ENCODE measurements at places on chromosomes 6 and 20.

GRCh38 chr20:14996883-14997672 is 659.7 kb upstream of the FLRT3 start:
- DNase-seq, result no peak

GRCh38 chr6:161407115-161407514 is 133.3 kb upstream of the AGPAT4 start:
- no peak for DNase-seq

DNA sequence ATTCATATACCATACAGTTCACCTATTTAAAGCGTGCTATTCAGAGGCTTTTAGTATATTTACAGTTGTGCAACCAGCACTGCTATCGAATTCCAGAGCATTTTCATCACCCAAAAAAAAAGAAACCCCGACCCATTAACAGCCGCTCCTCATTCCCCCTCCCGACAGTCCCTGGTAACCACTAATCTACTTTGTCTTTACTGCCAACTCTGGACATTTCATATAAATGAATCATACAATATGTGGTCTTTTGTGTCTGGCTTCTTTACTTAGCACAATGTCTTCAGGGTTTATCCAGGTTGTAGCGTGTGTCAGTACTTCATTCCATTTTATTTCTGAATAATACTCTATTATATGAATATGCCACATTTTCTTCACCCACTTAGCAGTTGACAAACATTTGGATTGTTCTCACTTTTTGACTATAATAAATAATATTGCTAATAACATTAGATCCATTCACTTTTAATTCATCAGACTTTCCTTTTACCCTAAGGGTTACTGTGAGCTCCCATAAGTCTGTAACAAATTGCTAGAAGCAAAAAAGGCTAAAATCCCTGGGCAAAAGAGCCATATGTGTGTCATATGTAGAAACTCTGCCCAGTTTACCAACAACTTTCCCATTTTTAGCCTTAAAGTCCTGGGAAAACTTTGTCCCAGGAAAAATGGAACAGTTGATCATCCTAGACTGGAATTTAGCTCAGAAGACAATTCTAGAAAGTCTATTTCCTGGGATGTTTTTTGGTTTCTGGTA is 23.2 kb upstream of the ROS1 start:
- no peak for DNase-seq

DNA sequence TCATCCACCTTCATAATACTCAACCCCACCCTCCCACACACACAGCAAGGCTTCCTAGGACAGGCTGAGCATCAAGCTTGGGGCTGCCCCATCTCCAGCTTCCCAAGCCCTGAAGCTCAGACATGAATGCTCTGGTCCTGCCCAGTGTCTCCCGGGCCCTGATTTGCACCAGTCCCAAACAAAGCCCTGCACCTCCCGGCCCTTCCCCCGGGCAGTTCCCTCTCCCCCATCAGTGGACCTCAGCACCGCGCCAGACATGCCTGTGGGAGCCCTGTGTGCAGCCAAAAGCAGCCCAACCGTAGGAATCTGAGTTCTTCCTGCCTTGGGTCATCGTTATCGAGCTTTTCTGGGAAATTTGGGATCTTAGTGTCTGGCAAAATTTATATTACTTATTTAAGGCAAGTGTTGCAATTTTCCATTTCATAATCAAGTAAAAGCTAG is 63.5 kb downstream of the THBS2 start:
- no peak for DNase-seq

DNA sequence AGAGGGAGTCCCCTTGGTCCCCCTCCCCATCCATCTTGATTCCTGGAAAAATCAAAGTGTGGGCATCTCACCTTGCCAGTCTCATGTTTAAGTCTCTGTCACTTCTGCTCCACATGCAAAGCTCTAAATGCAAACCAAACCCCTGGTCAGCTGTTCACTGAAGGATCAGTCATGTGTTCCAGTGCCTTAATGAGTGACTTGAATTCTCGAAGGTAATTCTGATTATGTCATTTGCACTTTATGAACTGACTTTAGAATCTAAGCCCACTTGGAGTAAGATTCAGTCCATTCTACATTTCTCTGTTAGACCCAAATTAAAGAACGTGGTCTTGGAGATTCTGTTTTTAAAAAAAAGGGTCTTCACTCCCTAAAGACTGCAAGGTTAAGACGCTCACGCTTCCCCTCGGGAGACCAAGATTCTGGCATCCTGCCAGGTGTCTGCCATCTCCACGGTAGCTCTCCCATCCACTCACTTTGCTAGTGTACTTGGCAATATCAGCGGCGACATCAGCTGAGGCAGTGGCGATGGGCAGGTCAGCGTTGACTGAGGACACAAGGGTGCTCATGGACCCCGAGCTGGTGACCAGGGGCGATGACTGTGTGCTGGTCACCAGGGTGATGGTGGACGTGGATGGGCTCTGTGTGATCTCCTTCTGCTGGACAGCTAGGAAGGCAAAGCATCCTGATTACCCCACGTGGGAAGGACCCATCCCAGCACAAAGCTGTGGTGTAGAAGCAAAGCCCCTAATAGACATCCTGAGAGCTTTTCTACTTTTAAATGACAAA is 120.5 kb downstream of the ZMYND8 start:
- DNase-seq, result no peak

GRCh38 chr6:43982084-43982625 is 145.1 kb downstream of the MRPL14 start:
- DNase-seq, result no peak

DNA sequence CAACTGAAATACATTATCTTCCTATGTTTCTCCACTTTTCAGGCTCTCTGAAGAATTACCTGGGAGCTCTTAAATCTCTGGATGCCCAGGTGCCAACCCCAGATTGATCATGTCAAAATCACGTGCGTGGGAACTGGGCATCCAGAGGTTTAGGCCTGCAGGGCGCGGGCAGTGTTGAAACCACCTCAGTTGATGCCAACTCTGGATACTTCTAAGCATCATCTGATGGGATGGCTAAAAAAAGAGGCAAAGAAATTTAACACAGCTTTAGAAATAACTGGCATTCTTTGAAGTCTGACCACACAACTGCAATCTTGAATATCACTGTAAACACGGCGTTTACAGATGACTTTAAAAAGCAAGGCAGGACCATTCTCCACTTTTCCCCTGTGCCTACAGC is 41.9 kb downstream of the PTGIS start:
- DNase-seq, result no peak

GRCh38 chr6:17817763-17818162 is 111.0 kb upstream of the NUP153 start:
- no peak for DNase-seq

DNA sequence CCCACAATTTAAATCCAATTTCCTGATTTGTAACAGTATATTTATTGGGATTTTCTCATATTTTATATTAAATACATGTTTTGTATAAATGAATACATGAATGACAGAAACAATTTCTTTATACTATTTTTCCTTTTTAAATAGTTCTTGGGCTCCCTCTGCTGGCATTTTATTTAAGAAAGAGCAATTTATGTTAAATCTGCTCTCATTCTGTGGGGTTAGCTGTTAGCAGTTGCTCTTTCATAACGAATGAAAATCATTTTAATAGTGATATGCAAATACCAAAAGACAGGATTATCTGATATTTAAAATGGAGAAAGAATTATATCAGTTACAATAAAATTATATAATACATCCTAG is 118.3 kb downstream of the RALGAPA2 start:
- no peak for DNase-seq

GRCh38 chr6:167980911-167981580 is 16.4 kb upstream of the KIF25 start:
- no peak for DNase-seq

DNA sequence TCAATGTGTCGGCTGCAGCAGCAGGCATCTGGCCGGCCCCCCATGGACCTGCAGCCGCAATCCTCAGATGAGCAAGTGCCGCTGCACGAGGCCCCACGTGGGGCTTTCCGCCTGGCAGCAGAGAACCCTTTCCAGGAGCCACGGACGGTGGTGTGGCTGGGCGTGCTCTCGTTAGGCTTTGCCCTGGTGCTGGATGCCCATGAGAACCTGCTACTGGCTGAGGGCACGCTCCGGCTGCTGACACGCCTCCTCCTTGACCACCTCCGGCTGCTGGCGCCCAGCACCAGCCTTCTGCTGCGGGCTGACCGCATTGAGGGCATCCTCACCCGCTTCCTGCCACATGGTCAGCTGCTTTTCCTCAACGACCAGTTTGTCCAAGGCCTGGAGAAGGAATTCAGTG is 3.5 kb downstream of the AP5S1 start:
- no peak for DNase-seq

GRCh38 chr20:32651537-32651936 is 22.2 kb downstream of the C20orf203 start:
- no peak for DNase-seq

- DNase-seq, result no peak
Observed at GRCh38 chr6:12950976-12951375, 234.4 kb downstream of the PHACTR1 start.

DNA sequence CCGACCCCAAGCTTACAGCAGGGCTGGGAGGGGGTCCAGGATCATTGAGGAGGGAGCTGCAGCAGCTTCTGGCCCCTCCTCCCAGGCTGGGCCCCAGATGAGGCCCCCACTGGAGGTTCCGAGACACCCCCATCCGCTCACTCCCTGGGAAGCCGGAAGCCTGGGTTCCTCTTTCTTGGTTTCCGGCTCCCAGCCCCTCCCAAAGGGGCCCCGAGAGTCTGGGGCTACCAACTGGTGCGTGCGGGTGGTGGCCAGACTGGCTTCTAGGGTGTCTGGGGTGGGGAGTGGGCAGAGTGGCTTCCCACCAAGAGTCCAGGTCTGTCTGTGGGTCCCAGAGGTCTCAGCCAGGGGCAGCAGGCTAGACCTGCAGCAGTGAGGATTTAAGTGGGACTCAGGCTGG is 2.2 kb downstream of the RGS19 start:
- DNase-seq, result no peak

DNA sequence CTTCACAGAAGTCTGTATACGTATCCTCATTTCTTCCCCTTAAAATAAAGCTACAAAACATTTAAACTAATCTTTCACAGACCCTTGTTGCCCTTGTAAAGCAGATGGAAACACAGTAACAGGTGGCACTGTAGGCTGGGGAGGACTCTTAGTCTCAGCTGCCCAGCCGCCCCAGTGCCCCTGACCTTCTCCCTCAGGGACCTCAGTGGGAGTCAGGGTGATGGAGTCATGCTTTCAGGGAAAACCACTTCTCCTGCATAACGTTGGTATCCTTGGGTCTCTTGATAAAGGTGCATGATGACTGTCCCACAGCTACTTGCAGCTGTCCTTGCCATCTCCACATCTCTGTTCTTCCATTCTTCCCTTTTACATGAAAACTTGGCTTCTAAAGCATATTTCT is 198.6 kb downstream of the CDKAL1 start:
- no peak for DNase-seq

GRCh38 chr6:5174244-5174643 is 86.5 kb downstream of the LYRM4 start:
- no peak for DNase-seq

DNA sequence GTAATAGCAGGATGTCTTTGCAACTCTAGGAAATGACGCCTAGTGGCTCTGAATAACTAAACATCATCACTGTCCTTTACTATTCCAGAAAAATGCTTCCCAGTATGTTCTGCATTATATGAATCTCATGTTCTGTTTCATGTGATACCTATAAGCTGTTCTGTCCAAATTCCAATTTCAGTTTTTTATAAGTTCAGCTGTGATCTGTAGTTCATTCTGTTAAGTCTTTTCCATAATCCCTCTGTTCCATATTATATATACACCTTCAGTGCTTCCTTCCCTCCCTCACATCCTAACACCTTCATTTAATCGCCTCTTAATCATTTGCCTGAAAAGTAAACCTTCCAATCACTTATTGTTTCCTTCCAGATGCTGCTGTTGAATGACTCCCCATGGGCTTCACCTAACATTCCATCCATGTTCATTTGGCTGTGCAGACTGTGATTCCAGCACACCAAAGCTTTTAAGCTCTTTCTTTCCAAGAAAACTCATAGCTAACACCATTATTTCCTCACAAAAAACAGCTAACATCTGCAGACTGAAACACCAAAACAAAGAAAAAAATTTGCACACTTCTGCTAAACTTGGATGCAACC is 18.6 kb downstream of the HMGCLL1 start:
- DNase-seq, result no peak

- DNase-seq, result no peak
Observed at GRCh38 chr6:168273441-168274036, 46.0 kb downstream of the DACT2 start.

DNA sequence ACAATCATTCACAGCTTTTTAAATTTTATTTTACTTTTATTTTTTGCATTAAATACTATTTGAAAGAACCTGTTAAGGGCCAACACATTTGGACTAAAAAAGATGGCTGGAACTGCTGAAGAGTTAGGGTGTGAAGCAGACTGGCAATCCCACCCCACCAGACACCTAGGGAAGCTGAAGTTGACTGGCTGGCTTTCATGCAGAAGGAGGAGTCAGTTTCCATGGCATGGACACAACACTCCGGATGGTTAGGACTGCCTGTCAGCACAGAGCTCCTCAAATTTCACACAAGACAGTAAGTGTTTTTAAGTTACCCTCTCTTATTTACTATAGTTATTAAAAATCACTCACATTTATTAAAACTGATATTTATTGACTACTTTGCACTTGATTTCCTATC is at the start of gene ANKRD66:
TSS of gene ANKRD66 (plus strand) at position 238 of the 400 bp plus-strand sequence. CDS start 5,016 bp downstream, outside the sequence.
- no peak for DNase-seq

DNA sequence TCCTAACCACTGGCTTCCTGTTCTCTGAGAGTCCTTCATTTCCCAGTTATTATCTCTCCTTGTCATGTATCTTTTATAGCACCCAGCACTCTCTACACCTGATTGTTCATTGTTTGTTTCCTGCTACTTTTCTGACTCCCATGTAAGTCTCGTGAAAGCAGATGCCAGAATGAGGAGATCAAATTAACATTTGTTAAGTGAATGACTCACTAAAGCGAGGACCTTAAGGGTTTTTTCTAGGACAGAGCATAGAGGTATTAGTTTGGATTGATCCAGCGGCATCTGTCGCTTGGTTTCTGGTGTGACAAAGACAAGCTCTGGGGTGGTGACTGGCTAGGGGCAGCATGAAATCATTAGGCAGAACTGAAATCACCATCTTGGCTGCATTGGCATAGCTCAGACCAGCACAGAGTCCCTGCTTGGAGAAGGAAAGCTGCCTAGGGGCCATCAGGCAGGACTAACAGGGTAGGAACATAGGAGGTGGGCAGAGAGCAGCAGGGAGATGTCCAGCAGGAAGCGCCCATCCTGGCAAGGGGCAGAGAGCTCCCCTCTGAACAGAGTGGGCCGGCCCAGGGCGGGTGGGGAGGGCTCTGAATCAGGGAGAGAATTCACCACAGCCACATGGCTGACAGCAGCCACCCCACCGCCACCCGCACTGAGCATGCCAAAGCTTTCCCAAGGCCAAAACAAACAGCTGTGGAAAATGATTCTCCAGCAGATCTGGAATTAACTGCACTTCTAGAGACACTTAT is 97.1 kb upstream of the CEP85L start:
- no peak for DNase-seq

- DNase-seq, result no peak
Observed at GRCh38 chr6:133937909-133938308, 15.1 kb upstream of the TBPL1 start.

- DNase-seq, result no peak
Observed at GRCh38 chr20:48661575-48662455, 166.0 kb downstream of the PREX1 start.

Data from glomerular endothelial cell (primary cell).